ENCODE measurements at places on chromosomes 5 and 9. TPM values are rescaled to one million over a fixed set of nuclear protein-coding genes. Genes with fewer than 3 reads are reported as not detected.
A peak's percentile ranks its signal among the peaks of the same experiment; 100 is the strongest.

- no peak for DNase-seq
Measured at GRCh38 chr5:73417303-73418034, 31.1 kb downstream of the FOXD1 start.

- peak; percentile 55 for DNase-seq
Measured at GRCh38 chr9:96219026-96219899, 82.7 kb downstream of the HSD17B3 start.

GRCh38 chr9:134617836-134618162 is 23.8 kb upstream of the COL5A1 start:
- no peak for DNase-seq

The LHX6 gene
- total RNA-seq, result 2.0 TPM

The LRRC26 gene
- total RNA-seq, result 63.0 TPM

Data from mucosa of descending colon (tissue), 3 donors.